Placental pericyte (primary cell): ENCODE measurements at places on chromosomes 13 and 19. TPM values are rescaled to one million over a fixed set of nuclear protein-coding genes. Genes with fewer than 3 reads are reported as not detected.

Gene PNMA8B
- 0.14 and 0.44 TPM in 2 replicates for total RNA-seq

Gene FBXO17
- 13.8 and 24.1 TPM in 2 replicates for total RNA-seq

Gene KASH5
- total RNA-seq: under 0.01 TPM in 1 of 2 replicates, not detected in the other

Gene TEX101
- not detected in 2 replicates for total RNA-seq

Gene ZSCAN4
- 0.22 TPM in 1 of 2 replicates, not detected in the other for total RNA-seq

Gene NAPSA
- not detected in 2 replicates for total RNA-seq

Gene ZNF534
- total RNA-seq: 0.44 and 0.57 TPM in 2 replicates

Gene COG6
- total RNA-seq: 30.4 and 30.9 TPM in 2 replicates

Gene POU2F2
- total RNA-seq: 11.6 and 17.3 TPM in 2 replicates

Gene RAX2
- total RNA-seq: not detected in 2 replicates

Gene PEAK3
- total RNA-seq: not detected in 2 replicates

Gene CERS1
- total RNA-seq: 0.29 and 0.66 TPM in 2 replicates

Gene RNF17
- total RNA-seq: 0.88 TPM in 1 of 2 replicates, not detected in the other

Gene AP2A1
- total RNA-seq: 131 and 141 TPM in 2 replicates

Gene SIGLEC11
- total RNA-seq: under 0.01 TPM in 1 of 2 replicates, not detected in the other

Gene ANKRD24
- total RNA-seq: 0.14 and 0.66 TPM in 2 replicates

Gene IGFL3
- total RNA-seq: not detected in 2 replicates

Gene NPAS1
- 0.44 and 1.1 TPM in 2 replicates for total RNA-seq

Gene TSHZ3
- total RNA-seq: 22.8 and 32.2 TPM in 2 replicates

Gene HOOK2
- 13.3 and 14.2 TPM in 2 replicates for total RNA-seq

Gene ZSCAN22
- 3.3 and 5.4 TPM in 2 replicates for total RNA-seq

Gene SHISA7
- total RNA-seq: not detected in 2 replicates

Gene CDC42EP5
- 8.5 and 9.4 TPM in 2 replicates for total RNA-seq

Gene ZNF578
- 3.6 and 4.2 TPM in 2 replicates for total RNA-seq

Gene OR10H4
- not detected in 2 replicates for total RNA-seq

Gene KIR2DL3
- total RNA-seq: not detected in 2 replicates

Gene C19orf33
- total RNA-seq: not detected in 2 replicates

Gene MUC16
- under 0.01 TPM in 1 of 2 replicates, not detected in the other for total RNA-seq

Gene PABPC3
- under 0.01 TPM in 1 of 2 replicates, not detected in the other for total RNA-seq

Gene NLRP9
- not detected in 2 replicates for total RNA-seq

Gene CYP2F1
- total RNA-seq: not detected in 2 replicates

Gene ZNF382
- 9.2 and 10.9 TPM in 2 replicates for total RNA-seq

Gene CGB2
- not detected in 2 replicates for total RNA-seq
